ENCODE measurements at places on chromosomes 16 and 17.
A peak's percentile ranks its signal among the peaks of the same experiment; 100 is the strongest.

DNA sequence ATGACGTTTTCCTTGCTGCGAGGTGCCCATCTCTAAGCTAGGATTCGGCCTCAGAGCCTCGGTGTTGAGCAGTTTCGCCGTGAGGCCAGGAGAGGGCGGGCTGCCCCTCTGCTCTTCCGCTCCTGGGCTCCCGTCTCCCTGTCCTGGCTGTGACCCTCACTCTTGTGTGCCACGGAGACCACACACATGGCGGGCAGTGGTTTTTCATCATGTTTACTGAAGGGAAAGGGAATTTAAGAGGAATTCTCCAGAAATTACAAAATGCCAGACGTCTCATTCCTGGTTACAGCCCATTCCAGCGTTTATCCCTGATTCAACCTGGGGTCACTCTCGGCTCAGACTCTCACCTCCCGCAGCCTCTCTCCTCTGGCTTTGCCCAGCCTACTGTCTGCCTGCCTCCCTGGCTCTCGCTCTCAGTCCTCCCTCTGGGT is 96.8 kb upstream of the ELAC2 start:
- DNase-seq, result no peak

DNA sequence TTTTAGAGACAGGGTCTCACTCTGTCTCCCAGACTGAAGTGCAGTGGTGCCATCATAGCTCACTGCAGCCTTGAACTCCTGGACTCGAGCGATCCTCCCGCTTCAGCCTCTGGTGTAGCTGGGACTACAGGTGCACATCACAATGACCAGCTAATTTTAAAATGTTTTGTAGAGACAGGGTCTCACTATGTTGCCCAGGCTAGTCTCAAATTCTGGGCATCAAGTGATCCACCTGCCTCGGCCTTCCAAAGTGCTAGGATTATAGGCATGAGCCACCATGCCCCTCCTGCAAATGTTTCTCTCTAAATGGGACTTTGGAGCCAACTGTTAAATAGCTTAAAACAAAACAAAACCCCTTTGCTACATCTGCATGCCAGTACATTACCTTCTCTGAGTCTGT is 82.2 kb upstream of the BRD7 start:
- no peak for DNase-seq

DNA sequence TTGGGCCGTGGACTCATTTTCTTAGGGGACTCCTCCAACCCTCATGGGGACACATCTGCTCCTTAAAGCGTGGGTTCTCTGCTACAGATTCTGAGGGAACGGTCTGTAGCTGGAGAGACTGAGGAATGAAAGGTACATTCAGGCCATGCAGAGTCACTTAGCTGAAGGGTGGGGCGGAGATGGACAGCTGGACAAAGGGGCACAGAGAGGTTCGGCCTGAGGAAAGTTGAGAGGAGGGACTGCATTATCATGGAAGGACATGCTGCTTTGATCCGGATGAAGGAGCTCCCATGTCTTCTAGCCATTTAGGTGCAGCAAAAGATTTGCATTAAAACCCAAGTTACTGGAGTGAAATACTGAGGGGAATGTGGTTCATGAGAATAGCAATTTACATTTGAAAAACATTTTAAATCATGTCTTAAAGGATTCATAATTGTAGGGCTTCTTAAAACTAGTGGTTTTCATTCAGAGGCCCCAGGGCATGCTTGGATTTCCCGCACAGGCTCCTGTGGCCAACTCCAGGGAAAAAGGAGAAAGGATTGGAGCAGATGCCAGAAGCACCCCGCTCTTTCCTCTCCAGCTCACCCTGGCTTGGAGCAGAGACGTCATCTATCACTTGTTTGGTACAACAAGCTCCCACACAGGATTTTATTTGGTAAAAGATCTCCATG is 54.2 kb downstream of the CDRT4 start:
- DNase-seq, result no peak

GRCh38 chr17:18213666-18214270 is 11.7 kb upstream of the LLGL1 start:
- no peak for DNase-seq

- DNase-seq, result no peak
Observed at GRCh38 chr16:58419241-58419990, 27.1 kb downstream of the GINS3 start.

GRCh38 chr17:56737421-56738161 is 96.1 kb downstream of the C17orf67 start:
- no peak for DNase-seq

- DNase-seq, result peak; percentile 81
Observed at GRCh38 chr17:65556014-65556909, 5.2 kb downstream of the AXIN2 start.

- DNase-seq, result no peak
Observed at GRCh38 chr17:28443901-28444638, 29.4 kb upstream of the SLC13A2 start.

DNA sequence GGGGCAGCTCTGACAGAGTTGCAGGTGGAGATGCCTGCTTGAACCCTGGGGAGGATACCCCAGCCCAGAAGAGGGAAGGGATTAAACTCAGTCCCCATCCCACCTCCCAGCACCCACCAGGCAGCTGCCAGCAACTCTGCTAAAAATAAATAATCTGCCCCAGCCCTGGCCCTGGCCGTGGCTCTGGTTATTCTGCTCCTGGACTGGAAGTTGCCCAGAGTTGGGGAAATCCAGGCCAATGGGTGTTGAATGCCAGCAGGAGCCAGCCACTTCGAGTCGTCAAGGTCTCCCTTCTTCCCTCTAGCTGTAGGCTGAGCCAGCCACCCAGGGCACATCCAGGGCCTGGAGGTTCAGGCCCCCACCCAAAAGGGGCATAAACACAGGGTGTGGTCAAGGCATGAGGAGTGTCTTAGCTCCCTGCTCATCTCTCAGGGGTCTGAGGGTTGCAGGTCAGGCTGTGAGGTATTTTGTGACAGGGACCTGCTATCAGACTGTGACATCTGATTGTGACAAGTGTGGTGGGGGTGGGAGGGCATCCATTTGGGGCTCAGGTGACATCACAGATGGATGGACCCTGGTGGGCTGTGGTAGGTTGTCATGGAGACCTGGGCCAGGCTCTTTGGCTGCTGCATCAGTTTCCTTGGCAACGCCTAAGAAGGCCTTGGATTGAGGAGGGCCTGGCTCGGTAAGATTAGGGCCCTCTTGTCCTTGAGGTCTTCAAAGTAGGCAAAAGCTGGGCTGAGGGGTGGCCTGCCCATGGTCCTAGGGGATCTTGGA is 1.0 kb upstream of the RRAD start:
- DNase-seq, result no peak

- DNase-seq, result no peak
Observed at GRCh38 chr16:67528870-67529581, 397 bp downstream of the RIPOR1 start.

DNA sequence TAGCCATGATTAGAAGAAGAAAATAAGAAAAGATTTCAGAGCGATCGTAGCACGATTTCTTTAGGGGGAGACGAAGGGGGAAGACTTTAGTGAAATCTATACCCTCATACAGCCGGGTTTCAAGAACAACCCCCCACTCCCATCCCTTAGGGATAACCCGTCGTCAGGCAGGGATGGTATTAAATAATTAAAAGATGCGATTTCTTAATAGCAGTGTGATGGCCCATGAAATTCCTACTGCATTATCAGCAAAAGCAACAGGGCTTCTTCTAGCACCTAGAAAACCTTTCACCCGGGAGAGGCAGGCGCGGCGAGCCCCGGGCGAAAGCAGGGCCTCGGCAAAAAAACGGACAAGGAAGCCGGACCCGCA is 1.4 kb downstream of the CDH11 start:
- DNase-seq, result no peak

DNA sequence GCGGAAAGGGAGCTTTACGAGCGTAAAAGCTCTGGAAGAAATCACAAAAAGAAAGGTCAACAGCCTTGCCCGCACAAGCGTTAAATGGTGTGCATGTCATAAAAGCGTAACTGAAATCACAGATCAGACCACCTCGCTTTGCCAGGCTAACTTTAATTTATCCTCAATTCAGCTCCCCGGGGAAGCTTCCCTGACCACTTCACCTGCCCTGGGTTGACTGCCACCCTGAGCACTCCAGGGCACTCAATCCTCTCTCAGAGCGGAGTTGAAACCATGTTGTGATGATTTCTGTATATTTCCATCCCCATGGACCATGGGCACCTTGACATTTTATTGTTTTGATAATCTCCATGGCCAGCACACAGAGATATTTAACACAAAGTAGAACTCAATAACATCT is 16.1 kb upstream of the NAGS start:
- DNase-seq, result no peak

DNA sequence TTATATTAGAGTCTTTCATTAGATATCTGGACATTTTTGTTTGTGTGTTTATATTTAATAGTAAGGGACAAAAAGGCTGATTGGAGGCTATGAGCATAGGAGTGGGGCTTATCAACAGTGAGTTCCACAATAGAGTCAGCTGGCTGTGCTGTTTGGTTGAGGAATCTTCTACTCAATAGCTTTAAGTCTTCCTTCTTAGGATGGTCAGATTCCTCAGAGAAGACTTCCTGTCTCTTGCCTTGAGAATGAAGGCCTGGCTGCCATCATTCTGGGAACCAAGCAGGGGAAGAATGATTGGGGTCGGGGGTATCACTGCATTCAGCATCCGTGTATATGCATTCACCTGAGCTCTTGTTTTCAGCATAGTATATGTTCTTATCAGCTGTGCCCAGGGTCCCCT is 31.9 kb upstream of the ABCC11 start:
- DNase-seq, result no peak

DNA sequence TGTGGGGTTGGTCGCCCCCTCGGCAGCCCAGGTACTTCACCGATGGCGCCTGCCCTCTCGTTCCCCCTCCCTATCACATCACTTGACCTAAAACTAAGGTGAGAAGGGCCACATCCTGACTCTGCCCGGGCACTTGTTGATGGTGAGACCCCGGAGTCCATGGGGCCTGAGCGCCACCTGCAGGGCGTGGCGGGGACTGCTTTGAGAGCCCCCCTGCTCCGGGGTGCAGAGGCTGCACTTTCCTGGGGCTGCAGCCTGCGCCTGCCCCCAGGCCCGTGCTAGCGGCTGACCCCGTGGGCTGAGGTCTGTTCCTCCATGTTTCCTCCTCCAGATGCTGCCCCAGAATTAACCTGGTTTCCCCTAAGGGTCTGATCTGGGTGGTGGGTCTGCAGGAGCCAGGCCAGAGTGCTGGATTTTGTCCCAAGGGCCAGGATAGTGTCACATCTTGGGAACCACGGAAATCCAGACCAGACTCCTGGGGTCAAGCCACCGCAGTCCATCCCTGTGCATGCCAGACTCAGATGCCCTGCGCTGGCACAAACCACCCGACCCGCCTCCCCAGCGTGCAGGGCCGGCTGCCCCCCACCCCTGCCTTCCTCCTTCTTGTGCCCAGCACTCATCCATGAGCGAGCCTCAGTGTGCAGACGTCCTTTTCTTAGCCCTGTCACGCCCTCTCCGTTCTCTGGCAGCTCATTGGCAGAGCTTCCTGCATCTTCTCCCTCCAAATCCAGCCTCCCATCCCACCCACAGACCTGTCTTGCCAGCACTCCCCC is 2.7 kb downstream of the NDUFAF8 start:
- DNase-seq, result peak; percentile 50

DNA sequence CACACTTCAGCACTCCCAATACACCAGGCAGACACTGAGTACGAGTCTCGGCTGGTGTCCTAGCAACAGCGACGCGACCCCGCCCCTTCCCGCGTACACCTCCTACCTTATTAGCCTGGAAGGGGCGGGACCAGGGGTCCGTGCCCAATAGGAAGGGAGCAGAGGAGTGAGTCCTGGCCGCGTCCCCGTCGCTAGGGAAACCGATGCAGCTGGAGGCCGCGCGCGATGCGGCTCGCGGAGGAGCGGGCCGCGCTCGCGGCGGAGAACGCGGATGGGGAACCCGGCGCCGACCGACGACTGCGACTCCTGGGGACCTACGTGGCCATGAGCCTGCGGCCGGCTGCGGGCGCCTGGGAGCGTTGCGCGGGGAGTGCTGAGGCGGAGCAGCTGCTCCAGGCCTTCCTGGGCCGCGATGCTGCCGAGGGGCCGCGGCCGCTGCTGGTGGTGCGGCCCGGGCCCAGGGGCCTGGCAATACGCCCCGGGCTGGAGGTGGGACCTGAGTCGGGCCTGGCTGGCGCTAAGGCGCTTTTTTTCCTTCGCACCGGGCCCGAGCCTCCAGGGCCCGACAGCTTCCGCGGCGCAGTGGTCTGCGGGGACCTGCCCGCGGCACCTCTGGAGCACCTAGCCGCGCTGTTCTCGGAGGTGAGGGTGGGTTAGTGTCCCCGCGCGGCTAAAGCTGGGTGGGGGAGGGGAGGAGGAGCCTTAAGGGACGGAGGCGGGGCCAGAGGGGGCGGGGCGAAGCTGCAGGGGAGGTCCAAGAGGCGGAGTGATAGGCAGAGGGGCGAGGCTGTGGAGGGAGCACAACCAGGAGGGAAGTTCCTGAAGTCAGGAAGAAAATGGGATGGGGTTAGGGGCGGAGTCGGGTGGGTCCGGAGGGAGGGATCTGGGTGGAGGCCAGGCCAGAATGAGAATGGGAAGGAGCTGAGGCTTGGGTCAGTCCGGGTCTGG is at the start of gene DNAH9:
Gene DNAH9 (plus strand): TSS at position 197 of the 948 bp plus-strand sequence. CDS start 29 bp downstream, at position 226.
- no peak for DNase-seq

DNA sequence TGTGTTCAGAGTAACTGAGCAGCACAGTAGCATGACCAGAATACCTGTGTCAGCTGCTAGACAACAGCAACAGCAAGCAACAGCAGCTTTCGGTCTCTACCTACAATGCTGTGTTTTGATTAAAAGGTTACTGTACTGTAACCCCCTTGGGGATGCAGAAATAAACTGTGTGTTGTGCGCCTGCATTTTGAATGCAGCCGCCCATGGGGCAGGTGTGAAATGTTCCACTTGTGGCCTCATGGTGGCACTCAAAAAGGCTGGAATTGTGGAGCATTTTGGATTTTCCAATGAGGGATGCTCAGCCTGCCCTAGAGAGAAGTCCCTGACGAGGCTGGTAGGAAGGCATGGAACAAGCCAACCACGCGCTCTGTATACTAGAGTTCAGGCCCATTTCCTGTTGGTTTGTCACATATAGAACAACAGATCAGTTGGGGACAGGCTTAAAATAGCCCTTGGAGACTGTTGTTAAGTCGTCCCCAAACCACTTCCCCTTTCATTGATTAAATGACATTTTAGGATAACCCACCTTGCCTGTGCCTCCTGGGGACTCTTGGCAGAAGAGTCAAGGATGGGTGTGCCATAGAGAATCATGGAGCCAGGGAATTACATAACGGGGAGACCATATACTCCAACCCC is 27.1 kb downstream of the SCPEP1 start:
- DNase-seq, result no peak

- DNase-seq, result no peak
Observed at GRCh38 chr17:46810837-46811236, 7.7 kb downstream of the WNT3 start.

- no peak for DNase-seq
Observed at GRCh38 chr16:57427307-57427706, 19.9 kb downstream of the CIAPIN1 start.

DNA sequence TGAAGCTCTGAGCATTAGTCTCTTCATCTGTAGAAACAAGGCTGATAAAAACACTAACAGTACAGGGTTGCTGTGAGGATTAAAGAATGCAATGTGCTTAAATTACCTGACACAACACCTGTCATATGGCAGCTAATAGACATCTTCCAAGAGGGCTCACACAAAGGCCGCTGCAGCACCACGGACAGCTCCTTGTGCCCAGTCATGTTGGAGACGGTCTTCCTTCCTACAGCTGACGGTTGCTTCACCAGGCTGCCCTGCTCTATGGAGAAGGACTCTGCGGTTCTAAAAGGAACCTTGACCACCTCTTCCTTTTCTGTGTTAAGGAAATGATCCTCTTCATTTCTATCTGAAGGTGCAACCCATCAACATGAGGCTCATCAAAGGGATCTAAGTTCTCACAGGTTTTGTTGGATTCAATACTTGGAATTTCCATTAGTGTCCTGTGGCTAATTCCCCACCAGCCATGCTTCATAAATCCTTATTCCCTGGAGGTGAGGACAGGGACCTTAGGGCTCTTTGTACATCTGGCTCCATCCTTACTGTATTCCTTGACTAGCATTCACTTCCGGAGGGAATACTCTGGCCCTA is 138.9 kb upstream of the CES5A start:
- peak; percentile 54 for DNase-seq
